ENCODE measurements at places on chromosomes 13 and 19.
A peak's percentile ranks its signal among the peaks of the same experiment; 100 is the strongest.

DNA sequence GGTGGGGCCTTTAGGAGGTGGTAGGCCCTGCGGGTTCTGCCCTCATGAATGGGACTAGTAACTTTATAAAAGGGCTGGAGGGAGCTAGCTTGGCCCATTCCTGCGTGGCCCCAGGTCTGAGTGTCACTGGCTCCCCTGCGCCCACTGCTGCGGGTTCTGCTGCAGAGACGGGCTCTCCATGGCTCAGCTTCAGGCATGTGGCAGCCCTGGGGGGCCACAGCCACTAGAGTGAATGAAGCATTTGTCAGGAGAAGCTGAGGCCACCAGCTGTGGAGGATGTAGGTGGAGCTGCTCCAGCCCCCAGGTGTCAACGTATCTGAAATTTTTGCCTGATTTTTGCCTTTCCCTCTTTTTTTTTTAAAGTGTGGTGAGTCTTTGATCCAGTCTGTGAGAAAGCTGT, 119.1 kb downstream of the SOX1 start:
- no peak for DNase-seq

DNA sequence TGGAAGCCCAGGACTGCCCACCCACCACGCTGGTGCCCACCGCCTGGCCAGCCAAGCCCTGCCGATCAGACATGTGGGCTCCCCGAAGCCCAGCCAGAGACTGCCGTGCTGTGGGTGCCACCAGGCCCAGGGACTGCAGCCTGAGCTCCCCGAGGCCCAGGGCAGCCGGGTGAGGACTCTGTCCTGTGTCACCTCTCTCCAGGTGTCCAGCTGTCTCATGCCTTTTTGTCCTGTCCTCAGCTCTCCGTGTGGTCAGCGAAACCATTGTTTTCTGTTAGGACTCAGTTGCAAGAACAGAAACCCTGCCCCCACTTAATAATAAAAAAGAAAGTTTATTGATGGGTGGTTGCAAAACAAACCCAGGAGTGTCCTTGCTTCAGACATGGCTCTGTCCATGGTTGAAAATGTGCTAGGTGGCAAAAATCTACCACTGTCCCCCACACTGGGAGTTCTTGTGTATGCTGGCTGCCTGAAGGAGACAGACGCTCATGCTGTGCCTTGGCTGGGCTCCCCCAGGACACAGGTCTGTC, 9.9 kb downstream of the PLEKHF1 start:
- DNase-seq, result no peak

DNA sequence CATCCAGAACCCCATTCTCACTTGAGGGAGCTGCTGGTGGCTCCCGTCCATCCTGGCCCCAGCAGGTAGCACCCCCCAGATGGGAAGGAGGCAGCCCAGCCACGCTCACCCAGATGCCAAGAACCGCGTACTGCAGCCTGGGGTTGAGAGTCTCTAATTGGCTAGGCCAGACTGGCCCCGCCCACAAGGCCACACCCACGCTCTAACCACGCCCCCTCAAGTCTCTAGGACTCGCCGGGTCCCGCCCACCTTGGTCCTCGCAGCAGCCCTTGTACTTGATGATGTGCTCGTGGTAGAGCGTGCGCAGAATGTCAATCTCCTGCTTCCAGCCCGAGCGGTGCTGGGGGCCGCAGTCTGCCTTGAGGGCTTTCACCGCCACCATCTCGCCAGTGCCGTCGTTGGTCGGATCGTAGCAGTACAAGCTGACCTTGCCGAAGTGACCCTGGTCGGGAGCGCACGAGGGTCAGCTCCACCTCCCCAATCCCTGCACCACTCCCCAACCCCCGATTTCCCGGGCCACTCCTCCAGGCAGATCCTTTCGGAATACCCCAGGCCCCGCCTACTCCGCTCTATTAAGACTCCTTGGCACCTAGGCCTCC, 14.5 kb upstream of the ICAM3 start:
- DNase-seq, result peak; percentile 22

DNA sequence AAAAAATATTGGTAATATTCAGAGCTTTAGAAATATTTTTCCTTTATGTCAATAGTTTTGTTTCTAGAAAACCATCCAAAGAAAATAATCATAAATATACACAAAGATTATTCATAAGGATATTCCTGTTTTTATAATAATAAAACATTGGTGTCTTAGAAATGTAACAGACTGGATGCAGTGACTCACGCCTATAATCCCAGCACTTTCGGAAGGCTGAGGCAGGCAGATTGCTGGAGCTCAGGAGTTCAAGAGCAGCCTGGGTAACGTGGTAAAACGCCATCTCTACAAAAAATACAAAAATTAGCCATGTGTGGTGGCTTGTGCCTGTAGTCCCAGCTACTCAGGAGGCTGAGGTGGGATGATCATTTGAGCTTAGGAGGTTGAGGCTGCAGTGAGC, 106.8 kb downstream of the DHRS12 start:
- no peak for DNase-seq

- no peak for DNase-seq
These were observed 7.9 kb upstream of the ZNF606 start for GRCh38 chr19:58010507-58010906.

- no peak for DNase-seq
These were observed 41.0 kb downstream of the LTBP4 start for GRCh38 chr19:40642051-40642706.

DNA sequence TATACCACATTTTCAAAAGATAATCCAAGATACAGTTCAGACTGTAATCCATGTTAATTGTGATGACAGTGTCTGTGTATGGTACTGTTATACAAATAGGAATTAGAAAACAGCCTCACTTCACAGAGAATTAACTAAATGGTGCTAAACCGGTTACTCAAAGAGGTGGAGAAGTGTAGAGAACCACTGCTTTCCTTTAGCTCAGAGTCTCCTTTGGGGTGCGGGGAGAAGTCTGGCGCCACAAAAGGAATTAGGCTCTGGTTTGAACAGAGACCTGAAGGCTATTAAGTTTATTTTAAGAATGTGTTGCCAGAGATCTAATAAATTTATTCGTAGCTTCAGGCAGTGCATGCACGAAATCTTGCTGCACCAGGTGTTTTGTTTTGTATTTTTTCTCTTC, 65.8 kb downstream of the FREM2 start:
- no peak for DNase-seq

DNA sequence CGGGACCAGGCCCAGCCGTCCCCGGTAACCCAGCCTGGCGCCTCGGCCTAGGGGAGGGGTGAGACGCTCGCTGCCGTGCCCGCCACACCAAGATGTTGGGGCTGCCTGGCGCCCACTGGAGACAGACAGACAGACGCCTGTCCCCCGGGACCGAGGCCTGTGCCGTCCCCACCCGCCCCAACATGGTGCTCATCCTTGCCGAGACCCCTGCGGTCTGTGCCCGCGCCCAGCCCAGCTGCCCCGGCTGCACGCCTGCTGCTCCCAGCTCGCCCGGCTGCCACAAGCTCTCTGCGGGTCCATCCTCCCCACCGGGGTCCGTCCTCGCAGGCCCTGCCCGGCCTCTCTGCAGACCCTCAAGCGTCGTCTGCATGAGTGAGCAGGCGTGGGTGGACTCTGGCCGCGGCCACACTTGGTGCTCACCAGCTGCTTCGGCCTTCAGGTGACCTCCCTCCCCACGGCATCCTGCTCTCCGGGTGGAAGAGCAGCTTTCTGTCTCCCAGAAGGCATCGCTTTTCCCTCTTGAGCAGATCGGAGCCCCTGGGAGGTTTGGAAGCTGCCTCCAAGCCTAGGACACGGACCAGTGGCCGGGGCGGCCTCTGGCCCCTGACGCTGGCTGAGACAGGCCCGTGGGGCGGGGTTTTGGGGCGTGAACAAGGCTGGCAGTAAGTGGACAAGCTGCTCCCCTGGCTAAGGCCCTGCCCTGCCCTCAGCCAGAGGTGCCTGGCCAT, 6.7 kb upstream of the TMPRSS9 start:
- DNase-seq, result no peak

- peak; percentile 72 for DNase-seq
These were observed 878 bp upstream of the ADAMTSL5 start for GRCh38 chr19:1513499-1514294.

DNA sequence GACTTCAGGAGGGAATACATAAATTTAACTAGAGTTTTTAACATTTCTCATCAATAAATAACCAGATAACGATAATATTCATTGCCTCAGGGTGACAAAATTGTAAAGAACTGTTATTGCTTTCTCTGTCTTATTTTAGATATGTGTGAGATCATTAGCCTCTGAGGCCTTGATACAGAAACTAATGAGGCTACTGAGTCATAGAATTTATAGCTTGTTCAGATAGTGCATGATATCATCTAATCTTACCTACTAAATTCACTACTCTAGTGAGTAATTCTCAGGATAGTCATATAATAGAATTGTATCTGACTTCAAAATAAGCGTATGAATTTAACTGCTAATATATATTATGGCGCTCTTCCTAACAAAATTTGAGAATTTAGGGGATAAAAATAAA, 360.8 kb upstream of the KLHL1 start:
- DNase-seq, result no peak

DNA sequence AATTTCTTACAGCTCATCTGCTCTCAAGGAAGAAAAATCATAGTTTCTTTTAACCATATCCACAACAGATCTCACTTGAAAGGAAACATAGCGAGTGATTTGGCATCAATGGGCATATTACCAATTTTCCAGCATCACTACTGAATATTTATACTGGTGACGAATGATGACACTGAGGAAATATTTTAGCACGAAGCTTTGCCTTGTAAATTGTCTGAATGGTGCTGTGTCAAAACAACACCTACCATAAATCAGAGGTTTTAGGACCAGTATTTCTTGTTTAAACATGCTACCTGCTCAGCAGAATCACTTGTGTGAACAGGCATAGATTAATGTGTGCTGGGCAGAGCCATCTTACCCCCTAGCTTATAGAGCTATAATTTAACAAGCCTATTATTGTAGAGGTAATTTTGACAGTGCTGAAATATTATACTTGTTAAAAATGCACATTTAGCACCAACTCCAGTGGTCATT, 146.8 kb downstream of the ABCC4 start:
- no peak for DNase-seq

- no peak for DNase-seq
These were observed 4.5 kb downstream of the ADGRE1 start for GRCh38 chr19:6891761-6892385.

DNA sequence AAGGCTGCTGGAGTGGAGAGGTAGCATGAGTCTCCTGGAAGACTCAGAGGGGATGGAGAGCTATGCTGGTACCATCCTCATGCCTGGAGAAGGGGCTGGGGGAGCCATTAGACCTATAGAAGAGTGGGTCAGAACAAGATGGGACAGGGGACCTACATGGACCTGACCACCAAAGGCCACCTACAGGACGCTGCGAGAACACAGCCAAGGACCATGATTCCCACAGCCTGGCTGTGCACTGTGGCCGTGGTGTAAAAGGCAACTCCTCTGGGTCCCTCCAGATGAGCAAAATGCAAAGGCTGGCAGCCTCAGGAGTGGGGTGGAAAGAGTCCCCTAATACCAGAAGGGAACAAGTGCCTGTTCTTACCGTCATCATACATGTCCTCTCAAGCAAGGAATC, 216.2 kb downstream of the SLC7A1 start:
- DNase-seq, result no peak

DNA sequence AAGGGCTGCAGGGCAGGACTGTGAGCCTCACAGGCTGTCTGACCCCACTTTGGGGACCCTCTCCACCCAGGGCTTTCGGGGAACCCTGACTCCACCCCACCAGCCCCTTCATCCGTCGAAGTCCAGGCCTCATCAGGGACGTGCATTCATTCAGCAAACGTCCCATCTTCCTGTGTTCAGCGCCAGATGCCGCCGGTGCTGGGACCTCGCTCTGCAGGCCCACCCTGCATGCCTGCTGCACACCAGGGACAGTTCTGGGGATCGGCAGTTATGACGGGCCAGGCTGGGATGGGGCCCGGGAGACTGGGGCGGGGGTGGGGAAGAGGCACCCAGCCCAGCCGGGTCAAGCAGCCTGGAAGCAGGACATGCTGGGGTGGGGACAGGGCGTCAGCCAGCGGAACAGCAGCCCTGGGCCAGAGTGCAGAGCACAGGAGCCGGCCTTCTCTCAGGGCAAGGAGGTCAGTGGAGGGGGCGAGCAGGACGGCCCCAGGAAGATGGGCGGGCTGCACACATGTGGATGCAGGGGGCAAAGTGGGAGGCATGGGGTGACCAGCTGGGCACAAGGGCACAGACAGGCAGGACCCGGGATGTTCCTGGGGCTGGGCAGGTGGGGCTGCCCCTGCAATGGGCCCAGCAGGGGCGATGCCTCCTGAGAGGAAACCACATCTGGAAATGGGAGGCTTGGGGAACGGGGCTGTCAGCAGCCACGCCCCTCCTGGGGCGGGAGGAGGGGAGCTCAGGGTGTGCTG, 5.1 kb downstream of the GAMT start:
- no peak for DNase-seq

GRCh38 chr13:33862016-33862415, 44.1 kb downstream of the RFC3 start:
- no peak for DNase-seq

DNA sequence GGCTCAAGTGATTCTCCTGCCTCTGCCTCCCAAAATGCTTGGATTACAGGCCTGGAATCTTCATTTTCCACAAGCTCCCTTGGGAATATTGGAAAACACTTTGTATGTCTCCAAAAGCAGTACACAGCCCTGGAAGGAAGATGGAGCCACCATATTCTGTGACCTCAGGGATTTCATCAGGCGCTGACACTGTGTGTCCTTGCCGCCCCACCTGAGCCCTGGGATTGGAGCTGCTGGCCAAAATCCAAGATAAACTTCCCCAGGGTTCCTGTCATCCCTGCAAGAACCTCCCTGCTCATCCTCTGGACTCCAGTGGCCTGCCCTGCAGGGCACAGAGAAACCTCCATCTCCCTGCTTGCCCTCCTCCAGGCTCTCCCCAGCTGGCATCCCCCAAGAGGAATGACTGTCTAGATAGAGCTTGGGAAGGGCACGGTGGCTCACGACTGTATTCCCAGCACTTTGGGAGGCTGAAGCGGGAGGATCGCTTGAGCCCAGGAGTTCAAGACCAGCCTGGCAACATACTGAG, 1.3 kb upstream of the GNG7 start:
- no peak for DNase-seq

- no peak for DNase-seq
These were observed 179.4 kb downstream of the KLF12 start for GRCh38 chr13:73954808-73955207.

DNA sequence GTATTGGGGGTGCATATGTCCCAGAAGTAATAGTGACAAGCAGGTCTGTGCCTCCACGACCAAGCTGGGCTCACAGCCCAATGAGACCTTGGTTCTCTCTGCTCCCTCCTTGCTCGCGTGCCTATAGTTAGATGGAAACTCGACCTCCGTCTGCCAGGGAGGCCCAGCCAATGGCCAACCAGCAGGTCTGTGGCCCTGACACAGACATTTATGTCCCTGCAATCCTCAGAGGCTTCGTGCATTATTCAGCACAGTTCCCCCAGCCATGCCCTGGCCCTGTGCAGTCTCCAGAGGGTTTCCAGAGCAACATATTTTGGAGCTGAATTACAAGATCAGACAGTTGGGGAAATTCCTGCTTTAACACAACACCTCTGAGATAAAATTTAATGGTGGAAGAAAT, 105.1 kb downstream of the UQCRFS1 start:
- DNase-seq, result no peak
